Effector memory CD4-positive, alpha-beta T cell (primary cell): ENCODE measurements at places on chromosomes 6 and 20.

GRCh38 chr6:119985952-119986736, 636.6 kb upstream of the MAN1A1 start:
- H3K27me3 ChIP-seq, result no peaks in the 10 kb centered on the region
- H3K4me1 ChIP-seq, result no peaks in the 10 kb centered on the region
- no peak overlapping the region for H3K4me3 ChIP-seq
- H3K27ac ChIP-seq, result no peak overlapping the region
- H3K36me3 ChIP-seq, result no peaks in the 10 kb centered on the region

GRCh38 chr6:34383161-34383631, 9.3 kb downstream of the NUDT3 start:
- no peak overlapping the region for H3K4me3 ChIP-seq
- no peak overlapping the region for H3K27ac ChIP-seq
- H3K27me3 ChIP-seq, result no peaks in the 10 kb centered on the region

DNA sequence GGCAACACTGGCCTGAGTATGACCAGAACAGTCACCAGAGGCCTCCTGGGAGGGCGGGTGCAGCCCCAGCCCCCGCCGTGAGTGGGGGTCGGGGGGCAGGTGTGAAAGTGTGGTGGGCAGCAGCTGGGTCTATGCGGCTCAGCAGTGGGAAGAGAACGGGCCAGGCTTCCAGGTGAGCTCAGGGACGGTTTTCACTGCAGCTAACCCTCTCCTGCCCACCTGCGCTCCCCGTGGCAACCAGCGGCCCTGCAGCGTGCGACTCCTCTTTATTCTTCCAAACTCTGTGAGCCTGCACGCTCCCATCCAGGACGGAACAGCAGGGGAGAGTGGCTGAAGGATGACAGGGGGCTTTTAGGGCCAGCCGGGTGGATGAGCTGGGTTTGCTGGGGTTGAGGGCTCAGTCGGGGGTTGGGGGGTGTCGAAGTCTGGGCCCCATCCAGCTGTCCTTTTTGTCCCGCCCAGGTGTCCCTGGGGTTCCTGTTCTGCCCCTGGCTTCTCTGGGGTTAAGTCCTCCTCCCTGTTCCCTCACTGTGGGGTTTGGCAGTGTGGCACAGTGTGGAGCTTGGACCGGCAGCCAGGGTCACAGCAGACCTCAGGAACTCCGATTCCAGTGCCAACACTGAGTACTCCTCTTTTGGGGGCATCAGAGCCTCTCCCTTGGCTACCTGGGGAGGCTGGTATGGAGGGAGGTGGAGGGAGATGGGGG, 859 bp upstream of the BIRC7 start:
- DNase-seq, result no peak
- no peaks in the 10 kb centered on the region for H3K27me3 ChIP-seq
- H3K27ac ChIP-seq, result no peak overlapping the region
- H3K36me3 ChIP-seq, result no peaks in the 10 kb centered on the region
- peaks cover 8% of the 10 kb centered on the region for H3K4me1 ChIP-seq
- H3K4me3 ChIP-seq, result no peak overlapping the region

DNA sequence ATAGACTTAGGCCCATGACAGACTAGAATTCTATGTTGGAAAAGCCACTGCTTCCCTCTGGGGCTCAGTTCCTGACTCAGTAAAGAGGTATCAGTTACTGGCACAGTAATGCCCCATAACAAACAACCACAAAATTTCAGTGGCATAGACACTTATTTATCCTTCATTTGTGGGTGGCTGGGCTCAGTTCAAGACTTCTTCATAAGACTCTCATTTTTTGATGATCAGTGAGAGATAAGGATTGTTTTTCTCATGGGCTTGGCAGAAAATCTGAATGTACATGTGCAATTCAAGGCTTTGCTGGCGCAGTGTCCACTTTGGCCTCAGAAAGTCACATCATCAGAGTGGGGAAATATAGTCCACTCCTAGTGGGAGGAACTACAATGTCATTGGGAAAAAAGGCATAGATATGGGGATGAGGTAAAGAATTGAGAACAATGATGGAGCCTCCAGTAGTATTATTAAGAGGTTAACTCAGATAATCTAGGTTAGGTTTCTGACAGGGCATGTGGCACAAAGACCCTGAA, 384.6 kb upstream of the FLRT3 start:
- no peaks in the 10 kb centered on the region for H3K36me3 ChIP-seq
- no peaks in the 10 kb centered on the region for H3K27me3 ChIP-seq
- H3K27ac ChIP-seq, result no peak overlapping the region
- DNase-seq, result no peak
- H3K4me1 ChIP-seq, result no peaks in the 10 kb centered on the region
- no peak overlapping the region for H3K4me3 ChIP-seq

GRCh38 chr6:144418959-144419545, 133.9 kb downstream of the UTRN start:
- no peak for DNase-seq
- no peak overlapping the region for H3K27ac ChIP-seq
- H3K4me1 ChIP-seq, result peaks cover 6% of the 10 kb centered on the region

DNA sequence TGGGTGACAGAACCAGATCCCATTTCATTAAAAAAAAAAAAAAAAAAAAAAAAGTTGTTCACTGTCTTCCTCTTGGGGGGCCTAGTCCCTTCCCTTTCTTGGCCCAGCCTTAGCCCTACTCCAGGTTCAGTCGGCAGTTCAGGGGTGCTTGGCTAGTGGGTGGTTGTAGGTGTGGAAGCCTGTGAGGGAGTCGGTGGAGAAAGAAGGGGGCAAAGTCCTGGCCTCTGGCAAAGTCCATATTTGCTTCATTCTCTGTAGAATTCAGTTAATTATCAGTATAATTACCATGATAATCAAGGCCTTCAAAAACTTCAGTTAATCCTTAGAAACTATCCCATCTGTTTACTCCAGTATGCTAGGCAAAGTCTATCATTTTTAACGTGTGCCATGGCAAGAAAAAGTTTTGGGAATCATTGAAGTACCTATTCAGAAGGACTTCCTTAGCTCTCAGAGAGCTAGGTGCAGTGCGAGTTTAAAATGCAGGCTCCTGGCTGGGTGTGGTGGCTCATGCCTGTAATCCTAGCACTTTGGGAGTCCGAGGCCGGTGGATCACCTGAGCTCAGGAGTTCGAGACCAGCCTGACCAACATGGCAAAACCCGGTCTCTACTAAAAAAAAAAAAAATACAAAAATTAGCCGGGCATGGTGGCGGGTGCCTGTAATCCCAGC, 205.7 kb upstream of the ARG1 start:
- H3K4me1 ChIP-seq, result no peaks in the 10 kb centered on the region
- H3K36me3 ChIP-seq, result no peaks in the 10 kb centered on the region
- no peak for DNase-seq

GRCh38 chr6:30820193-30820592, 64.1 kb upstream of the DDR1 start:
- DNase-seq, result no peak
- H3K27me3 ChIP-seq, result no peaks in the 10 kb centered on the region
- H3K4me1 ChIP-seq, result peaks cover 2% of the 10 kb centered on the region
- peaks cover 3% of the 10 kb centered on the region for H3K36me3 ChIP-seq
- no peak overlapping the region for H3K4me3 ChIP-seq

DNA sequence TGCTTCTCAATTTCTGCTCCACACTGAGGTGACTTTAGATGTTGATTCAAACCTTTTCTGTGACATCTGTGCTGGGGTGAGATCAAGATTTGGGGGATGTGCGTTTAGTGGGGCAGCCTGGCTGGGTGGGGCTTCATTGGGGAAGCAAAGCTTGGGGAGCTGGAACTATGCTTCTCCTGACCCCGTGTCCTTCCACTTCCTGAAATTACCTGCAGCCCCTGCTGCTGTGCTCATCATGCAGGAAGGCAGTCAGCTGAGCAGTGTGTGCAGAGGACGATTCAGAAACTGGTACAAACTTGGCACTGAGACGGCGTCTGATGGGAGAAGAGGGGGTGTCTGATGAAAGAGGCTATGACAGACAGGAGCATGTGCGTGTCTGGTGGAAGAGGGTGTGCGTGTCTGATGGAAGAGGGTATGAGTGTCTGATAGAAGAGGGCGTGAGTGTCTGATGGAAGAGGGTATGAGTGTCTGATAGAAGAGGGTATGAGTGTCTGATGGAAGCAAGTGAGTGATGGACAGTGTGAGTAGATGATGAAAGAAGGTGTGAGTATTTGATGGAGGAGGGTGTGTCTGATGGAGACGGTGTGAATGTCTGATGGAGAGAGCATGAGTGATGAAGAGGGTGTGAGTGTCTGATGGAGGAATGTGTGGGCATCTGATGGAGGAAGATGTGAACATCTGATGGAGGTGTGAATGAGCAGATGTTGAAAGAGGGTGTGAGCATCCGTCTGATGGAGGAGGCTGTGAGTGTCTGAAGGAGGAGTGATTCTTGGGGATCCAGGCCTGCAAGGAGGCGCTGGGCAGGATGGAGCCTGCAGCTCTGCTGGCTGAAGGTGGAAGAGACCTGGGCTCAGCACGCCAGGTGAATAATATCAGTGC, 103.4 kb downstream of the SYCP2 start:
- no peak for DNase-seq
- no peak overlapping the region for H3K4me3 ChIP-seq

GRCh38 chr20:30506100-30506499, 751.4 kb upstream of the DEFB115 start:
- no peaks in the 10 kb centered on the region for H3K27me3 ChIP-seq
- no peak overlapping the region for H3K4me3 ChIP-seq
- no peaks in the 10 kb centered on the region for H3K4me1 ChIP-seq
- H3K36me3 ChIP-seq, result no peaks in the 10 kb centered on the region
- H3K27ac ChIP-seq, result no peak overlapping the region
- no peak for DNase-seq

- no peak overlapping the region for H3K4me3 ChIP-seq
- H3K4me1 ChIP-seq, result no peaks in the 10 kb centered on the region
- H3K27me3 ChIP-seq, result no peaks in the 10 kb centered on the region
- H3K27ac ChIP-seq, result no peak overlapping the region
- no peak for DNase-seq
These were observed 51.1 kb downstream of the FAM83B start for GRCh38 chr6:54897462-54898189.

DNA sequence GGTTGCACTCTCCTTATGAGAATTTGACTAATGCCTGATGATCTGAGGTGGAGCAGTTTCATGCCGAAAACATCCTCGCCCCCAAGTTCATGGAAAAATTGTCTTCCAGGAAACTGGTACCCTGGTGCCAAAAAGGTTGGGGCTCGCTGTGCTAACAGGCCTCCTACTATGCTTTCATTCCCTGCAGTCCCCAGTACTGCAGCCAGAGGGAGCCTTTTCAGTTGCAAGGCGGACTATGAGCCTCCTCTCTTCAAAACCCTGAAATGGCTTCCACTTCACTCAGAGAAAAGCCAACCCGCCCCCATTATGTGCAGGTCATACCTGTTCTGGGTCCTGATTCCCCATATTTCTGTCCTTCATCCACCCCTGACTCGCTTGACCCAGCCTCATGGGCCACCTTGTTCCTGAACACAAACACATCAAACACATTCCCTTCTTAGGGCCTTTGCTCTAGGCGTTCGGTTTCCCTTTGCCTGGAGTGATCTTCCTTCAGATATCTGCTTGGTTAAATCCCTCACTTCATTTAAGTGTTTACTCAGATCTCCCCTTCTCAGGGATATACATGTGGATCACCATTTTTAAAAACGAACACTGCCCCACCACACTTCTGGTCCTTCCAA, 173.7 kb downstream of the PHACTR1 start:
- DNase-seq, result no peak
- H3K4me1 ChIP-seq, result no peaks in the 10 kb centered on the region
- no peak overlapping the region for H3K27ac ChIP-seq
- no peak overlapping the region for H3K4me3 ChIP-seq
- H3K36me3 ChIP-seq, result no peaks in the 10 kb centered on the region

DNA sequence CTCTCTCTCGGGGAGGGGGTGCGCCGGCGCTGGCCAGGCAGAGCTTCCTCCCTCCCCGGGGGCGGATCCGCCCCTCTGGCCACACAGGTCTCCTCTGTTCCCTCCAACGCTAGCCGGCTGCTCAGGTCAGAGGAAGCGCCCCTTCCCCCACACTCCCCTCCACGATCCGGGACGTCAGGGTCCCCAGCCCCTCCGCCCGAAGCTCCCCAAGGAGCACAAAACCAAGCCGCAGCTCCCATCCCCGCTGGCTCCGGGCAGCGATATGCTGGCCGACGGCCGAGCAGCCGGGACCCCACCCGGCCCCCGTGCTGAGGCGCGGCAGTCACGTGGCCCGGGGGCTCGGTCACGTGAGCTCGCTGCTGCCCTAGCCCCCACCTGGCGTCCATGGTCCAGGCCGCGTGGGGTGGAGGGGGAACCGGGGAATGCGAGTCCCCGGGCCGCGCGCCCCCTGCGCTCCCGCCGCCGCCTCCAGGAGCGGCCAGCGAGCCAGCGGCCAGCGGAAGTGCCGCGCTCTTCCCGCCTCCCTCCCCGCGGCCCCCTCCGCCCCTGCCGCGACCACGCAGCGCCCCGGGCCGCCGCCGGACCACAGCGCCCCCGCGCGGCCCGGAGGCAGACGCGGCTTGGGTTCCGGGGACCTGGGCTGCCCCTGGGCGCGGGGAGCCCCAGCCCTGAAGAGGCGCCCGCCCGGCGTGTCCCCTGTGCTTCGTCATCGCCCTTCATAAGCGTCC, at the start of gene SLC35B2:
Gene SLC35B2, minus strand, starts transcription at position 504 of the 728 bp plus-strand sequence. Its CDS starts 118 bp downstream, at position 386.
- H3K27me3 ChIP-seq, result no peaks in the 10 kb centered on the region
- H3K4me1 ChIP-seq, result peaks cover 23% of the 10 kb centered on the region
- peak within 1 kb of the TSS; percentile 80 for H3K27ac ChIP-seq
- peak within 1 kb of the TSS; percentile 82 for H3K4me3 ChIP-seq
- peak; percentile 47 for DNase-seq

- H3K27me3 ChIP-seq, result no peaks in the 10 kb centered on the region
- H3K4me1 ChIP-seq, result no peaks in the 10 kb centered on the region
- no peak overlapping the region for H3K27ac ChIP-seq
These were observed 336.6 kb downstream of the PACRG start for GRCh38 chr6:163064397-163064796.
